ENCODE measurements at places on chromosomes 7 and 10.

GRCh38 chr10:93554316-93554663 lies 12.2 kb upstream of the FFAR4 start:
- DNase-seq, result no peak

DNA sequence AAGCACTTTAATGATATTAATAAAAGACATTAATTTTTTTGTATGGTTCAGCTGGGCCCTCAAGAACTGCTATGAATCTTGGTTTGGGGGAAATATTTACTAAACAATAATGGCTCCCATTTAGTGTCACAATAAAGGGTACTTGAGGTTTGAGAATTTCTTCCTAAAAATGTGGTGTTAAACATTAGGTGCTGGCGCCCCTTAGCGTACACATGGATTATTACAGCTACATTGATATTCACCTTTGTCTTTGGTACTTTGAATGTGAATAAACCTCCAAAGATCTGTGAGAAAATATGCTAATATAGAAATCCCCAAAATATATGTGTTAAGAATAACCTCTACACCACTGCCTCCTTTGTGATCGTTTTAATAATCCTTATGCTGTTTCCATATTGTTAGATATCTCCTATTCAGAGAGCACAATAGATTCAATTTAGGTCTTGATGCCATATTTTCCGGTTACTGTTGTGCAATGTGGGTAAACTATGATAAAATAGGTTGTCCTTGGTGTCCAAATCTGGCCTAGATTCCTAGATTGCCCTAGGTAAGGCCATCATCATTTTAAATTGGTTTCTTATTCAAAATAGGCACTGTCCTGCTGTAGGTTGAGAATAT lies 161.8 kb upstream of the CACNA2D1 start:
- DNase-seq, result peak; percentile 1

GRCh38 chr10:84405662-84406061 lies 77.3 kb downstream of the CCSER2 start:
- no peak for DNase-seq

DNA sequence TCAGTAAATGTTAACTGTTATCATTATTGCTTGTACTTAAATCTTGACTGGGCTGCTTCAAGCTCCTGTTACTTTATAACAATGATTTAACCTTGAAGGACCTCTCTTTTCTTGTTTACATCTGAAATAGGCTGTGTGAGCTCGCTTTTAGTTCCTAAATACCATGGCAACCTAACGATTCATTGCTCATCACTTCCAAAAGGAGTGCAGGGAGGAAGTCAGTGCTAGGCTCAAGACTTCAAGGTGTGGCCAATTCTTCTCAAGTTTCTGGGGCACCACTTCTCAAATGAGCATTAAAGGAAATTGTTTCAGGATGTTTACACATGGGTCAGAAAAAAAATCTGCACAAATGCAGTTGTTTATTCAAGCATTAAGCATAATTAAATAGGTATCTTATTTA lies 284.2 kb downstream of the MTERF1 start:
- no peak for DNase-seq

- DNase-seq, result no peak
Observed at GRCh38 chr10:113648478-113648877, 15.4 kb downstream of the NRAP start.

GRCh38 chr7:151403764-151404163 lies 6.1 kb downstream of the WDR86 start:
- DNase-seq, result no peak

DNA sequence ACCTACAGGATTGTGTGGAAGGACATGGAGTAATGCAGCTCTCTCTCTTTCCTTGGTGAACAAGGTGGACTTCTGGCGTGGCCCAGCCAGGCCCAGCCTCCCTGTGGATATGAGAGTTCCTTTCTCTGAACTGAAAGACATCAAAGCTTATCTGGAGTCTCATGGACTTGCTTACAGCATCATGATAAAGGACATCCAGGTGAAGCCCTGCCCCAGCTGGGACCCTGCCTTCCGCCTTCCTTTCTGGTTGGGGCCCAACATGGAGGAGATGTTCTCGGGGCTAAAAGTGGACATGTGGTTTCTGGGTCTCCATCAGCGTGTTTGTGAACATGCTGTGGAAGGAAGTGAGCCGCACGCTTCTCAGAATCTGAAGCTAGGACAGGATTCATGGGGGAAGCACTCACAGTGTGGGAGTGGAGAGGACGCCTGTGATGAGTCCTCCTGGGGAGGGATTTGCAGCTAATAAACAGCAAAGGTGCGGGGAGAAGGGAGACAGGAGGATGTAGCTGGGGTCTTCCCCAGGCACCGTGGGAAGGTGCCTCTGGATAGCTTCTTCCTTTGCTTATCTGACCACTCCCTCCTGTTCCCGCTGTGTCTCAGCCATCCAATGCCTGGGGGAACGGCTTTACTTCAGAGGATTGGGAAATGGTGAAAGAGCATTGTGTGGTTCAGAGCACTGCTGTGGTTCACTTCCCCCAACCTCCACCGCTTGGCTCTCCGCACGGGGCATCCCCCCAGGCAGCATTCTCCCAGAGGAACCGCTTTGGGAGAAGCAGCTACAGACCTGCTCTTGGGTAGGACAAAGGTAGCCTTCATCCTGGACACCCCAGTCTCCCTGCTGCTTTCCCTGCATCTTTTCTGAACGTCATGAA lies 5.5 kb downstream of the CPA5 start:
- no peak for DNase-seq

DNA sequence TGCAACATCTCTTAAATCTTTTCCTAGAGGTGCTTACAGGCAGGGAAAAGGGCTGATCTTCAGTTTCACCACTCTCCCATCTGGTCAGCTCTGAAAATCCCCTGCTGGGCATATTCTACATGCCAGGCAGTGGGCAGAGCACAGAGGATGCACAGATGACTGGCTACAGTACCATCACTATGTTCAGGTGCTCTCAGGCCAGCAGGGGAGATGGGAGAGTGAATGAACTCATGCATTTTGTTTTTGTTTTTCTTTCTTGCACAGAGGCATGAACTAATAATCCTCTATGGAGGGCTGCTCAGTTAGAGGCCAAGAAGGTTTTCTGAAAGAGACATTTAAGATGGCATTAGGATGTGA lies 19.3 kb downstream of the ELMO1 start:
- no peak for DNase-seq
